ENCODE measurements at places on chromosomes 1 and 21.

GRCh38 chr1:38045401-38046332, 926 bp downstream of the POU3F1 start:
- DNase-seq: no peak

DNA sequence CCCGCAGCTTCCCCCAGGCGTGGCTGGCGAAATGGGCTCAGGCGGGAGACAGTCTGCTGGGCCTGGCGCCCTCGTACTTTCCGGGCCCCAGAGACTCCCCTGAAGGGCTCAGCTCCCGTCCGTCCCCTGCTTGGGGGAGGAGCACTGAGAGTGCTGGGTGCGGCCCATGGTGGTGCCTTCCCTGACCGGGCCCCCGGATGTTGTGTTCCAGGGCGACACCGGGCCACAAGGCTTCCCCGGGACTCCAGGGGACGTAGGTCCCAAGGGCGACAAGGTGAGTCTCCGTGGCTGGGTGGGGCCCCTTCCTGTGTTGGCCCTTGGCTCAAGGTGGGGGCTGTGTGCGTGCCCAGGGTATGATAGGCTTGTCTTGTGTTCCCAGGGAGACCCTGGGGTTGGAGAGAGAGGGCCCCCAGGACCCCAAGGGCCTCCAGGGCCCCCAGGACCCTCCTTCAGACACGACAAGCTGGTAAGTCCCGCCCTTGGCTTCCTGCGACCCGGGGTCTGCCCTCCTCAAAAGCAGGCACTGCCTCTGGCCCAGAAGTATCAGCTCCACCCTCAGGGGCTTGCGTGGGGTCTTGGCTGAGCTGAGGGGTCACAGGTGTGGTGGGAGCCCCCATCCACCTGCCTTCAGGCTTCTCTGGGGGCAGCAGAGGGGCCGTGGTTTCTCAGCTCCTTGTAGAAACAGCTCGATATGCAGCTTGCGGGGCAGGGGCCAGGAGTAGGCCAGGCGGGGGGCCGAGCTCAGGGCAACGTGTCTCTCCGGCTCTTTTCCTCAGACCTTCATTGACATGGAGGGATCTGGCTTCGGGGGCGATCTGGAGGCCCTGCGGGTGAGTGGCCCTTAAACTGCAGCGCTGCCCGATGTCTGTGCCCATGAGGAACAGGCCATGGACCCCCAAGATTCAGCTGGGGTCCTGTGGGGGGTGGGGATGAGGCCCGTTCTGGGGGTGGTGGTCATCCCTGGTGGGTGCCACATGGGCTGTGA, 62.3 kb downstream of the SLC19A1 start:
- DNase-seq: no peak

DNA sequence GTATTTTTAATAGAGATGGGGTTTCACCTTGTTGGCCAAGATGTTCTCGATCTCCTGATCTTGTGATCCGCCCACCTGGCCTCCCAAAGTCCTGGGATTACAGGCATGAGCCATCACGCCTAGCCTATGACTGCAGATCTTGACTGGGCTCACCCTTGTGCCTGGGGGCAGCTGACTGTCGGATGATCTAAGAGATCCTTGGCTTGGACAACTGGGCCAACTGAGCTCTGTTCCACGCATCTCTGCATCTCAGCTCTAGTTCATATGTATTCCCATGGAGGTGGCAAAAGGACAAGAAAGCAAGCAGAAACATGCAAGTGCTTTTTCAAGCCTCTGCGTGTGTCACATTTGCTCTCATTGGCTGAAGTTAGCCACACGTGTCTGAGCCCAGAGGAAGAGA, 75.8 kb upstream of the SELENON start:
- no peak for DNase-seq

DNA sequence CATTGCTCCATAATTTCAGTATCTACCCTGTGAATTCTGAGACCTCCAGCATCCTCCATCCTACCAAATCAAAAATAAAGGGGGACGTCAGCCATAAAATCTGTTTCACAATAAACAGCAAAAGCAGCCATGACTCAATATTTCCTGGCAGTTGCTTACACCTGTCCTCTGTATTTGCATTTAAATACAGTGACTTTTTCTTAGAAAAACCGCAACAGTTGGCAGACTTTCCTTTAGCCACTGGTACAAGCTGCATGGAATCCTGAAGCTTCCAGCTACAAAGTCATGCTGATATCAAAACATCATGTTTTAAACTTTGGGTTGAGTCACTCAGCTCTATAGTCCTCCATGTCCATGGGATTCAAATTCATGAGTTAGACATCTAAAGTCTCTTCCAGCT, 278.0 kb upstream of the KAZN start:
- DNase-seq: no peak

GRCh38 chr1:74396933-74397332, 115.5 kb downstream of the LRRC53 start:
- no peak for DNase-seq

GRCh38 chr1:98147280-98147679, 226.4 kb upstream of the DPYD start:
- no peak for DNase-seq

DNA sequence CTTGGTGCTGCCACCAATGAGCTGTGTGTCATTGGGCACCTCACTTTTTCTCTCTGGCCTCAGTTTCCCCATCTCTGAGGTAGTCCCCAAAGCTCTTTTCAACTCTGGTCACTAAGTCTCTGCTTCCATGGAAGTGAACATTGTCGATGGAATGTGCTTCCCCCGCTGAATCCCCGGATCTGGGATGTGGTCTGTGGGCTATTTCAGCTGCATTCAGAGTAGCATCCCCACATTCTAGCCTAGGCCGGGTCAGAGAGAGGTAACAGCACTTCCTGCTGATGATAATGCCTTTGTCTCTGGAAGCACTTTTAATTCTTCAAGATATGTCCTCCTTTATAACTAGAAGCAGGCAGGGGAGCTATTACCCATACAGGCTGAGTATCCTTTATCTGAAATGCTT, 29.8 kb downstream of the RASSF5 start:
- DNase-seq: no peak

GRCh38 chr21:28885853-28886177, 106.9 kb downstream of the LTN1 start:
- DNase-seq: no peak

DNA sequence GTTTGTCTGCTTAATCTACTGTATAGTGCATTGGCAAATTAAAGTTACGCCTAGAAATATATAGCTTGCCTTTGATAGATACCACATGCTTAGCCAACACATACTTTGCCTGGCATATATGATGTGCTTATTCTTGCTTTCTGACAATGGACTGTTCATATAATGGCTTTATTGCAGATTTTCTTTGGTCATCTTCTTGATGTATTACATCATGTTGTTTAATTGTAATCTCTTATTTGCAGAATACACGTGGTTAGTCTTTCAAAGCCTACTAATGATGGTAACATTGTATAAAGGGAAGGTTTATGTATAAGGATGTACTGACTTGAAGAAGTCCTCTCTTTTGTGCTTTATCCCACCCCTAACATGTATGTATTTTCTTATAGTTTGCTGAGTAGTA, 201.5 kb downstream of the PDE4B start:
- no peak for DNase-seq

GRCh38 chr1:186682736-186683135, 2.5 kb upstream of the PTGS2 start:
- no peak for DNase-seq

DNA sequence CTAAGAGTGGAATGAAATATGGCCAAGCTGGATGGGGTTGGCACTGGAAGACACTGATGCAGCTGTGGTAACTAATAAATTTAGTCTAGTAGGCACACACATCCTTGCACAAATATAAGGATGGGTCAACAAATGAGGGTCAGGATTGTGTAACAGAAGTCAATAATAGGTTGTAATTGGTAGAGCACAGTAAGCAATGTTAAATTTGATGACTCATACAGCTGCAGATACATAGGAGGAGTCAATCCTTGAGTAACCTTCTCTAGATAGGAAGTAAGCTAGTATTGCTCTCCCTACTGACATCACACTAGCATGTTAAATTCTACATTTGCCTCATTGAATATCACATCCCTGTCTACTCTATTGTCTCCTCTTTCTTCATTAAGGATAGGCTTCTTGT, 332.1 kb downstream of the PTPRC start:
- DNase-seq: no peak

- DNase-seq: no peak
These were observed 12.5 kb downstream of the KCNN3 start for GRCh38 chr1:154857441-154858215.

DNA sequence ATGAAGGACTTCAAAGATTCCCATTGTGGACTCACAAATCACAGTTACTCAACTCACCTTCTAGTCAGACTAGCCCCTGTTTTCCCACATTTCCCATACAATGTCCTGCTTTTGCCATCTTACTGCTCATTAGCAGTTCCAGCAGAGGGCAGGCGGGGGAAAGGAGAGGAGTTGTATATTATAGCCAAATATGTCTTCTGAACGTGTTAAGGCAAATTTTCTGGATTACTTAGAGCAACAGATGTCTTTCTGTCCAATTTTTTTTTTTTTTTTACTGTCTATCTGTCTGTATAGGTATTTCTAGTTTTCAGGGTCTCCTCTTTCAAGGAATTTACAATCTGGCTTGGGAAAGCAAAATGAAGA, 29.9 kb upstream of the DDAH1 start:
- no peak for DNase-seq

DNA sequence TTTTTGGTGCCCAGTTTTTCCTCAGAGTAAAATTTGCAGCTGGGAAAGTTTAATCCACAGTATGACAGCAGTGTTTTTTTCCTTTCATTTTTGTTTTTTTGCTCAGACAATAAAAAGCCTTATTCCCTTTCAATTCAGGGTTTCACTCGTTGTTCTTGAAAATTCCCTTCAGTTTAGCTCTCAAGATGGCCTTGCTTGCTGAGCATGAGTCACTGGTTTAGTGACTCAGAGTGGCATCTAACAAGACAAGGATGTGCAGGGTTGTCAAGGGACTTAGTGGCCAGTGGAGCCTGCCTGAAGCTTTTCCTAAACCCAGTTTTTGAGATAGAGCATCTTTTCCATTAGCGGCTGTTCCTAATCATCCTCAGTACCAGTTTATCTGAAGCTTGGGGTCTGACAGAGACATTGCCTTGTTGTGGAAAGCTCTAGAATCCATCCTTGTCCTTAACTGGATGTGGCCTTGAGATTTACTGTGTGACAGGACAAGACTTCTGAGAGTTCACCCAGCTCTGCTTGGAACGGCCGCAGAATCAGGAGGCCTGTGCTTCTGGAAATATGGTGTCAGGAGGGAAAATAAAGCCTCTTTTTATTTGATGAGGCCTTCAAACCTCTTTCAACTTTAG, 48.4 kb upstream of the DNAJC6 start:
- DNase-seq: no peak

DNA sequence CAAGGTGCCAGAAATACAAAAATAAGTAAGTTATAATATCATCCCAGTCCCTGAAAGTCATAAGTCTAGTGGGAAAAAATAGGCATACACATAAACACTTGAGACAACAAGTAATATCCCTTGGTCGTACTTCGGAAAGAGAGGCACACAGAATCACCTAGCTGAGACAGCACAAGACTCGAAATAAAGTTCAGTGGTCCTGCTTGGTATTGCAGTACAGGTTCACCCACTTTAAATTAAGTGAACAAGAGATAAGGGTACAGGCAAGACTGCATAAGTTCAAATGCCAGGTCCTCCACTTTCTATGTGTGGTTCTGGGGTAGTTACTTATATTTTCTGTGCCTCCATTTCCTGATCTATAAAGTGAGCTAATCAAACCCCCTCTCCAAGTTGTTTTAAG, 47.6 kb downstream of the SEC16B start:
- no peak for DNase-seq

DNA sequence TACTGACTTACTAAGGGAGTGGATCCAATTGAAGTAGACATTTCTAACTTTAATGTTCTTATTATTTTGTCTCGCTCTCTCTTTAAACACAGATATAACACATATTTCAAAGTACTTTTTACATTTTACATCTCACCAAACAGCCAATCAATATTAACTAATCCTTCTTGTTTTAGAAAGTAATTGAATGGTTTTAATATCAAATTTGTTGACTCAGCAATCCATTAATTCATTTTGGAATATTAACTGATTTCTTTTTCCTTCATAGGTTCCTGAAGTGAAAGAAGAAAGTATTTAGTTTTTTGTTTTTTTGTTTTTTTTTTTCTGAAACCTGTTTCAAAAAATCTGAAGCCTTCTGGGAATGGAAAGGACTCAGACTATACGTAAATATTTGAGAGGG, 62.3 kb upstream of the DPYD start:
- no peak for DNase-seq

GRCh38 chr21:32352526-32352925, 40.3 kb downstream of the URB1 start:
- no peak for DNase-seq

DNA sequence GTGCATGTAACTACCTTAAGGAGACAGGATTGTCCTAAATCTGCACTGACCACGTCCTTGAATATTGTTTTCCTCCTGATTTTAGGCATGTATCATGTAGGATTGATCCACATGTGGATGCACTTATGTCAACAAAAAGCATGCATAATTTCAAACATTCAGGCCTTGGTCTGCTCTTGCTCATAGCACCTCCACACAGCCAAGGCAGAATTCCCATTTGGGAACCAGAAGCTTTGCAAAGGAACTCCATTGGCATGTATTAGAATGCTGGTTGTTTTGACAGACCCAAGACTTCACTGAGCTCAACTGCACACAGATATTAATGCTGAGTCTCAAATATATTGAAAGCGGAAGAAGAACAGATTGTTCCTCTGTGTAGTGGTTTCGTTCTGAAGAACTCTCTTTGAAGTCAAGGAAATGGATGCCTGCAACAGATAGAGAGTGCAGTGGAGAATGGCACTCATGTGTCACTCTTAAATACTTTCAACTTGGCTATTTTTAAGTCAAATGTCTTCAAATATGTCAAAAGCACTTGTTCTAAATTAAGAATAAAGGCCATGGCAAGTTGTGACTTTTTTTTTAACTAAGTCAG, 387.6 kb downstream of the LTN1 start:
- no peak for DNase-seq

- no peak for DNase-seq
These were observed 929 bp upstream of the FOXJ3 start for GRCh38 chr1:42335809-42336518.

DNA sequence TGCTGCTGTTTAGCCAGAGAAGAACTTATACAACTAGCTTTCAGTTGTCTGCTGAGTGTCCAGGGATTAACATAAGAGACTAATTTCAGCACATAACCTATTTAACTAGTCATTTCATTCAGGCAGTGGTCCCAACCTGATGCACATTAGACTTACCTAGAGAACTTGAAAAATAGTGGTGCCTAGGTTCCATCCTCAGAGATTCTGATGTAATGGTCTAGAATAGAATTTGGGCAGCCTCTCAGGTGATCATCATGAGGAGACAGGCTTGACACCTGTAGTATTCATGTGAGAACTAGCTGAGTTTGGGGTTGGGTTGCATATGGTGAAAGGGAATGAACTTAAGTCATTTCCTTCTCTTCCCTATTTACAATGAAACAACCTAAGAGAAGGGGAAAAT, 24.8 kb downstream of the CNST start:
- no peak for DNase-seq

DNA sequence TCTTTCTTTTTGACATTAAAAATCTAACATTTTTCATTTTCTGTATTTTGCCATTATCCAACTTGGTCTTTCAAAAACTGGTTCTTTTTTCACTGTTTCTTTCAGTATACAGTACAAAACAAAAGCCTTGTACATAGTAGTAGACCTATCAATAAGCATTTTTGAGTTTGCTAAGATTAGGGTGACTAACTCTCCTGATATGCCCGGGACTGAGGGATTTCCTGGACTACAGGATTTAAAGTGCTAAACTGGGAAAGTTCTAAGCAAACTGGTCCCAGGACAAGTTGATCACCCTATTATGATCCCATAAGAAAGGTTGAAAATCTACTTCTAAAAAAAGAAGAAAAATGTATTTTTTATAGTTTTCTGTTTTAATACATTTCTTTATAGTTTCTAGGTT, 120.9 kb downstream of the USP25 start:
- DNase-seq: no peak

- DNase-seq: no peak
These were observed 24.1 kb downstream of the ETNK2 start for GRCh38 chr1:204127597-204128242.
